Memory B cell (primary cell): ENCODE measurements at places on chromosomes 11 and 22.
A peak's percentile ranks its signal among the peaks of the same experiment; 100 is the strongest.

GRCh38 chr11:56577621-56578020 is at the start of gene OR5M10:
Gene OR5M10, minus strand, starts transcription at chr11:56577721. Its CDS starts 0 bp downstream, at chr11:56577721.
- DNase-seq, result no peak
- no peak within 1 kb of the TSS for H3K4me3 ChIP-seq
- H3K27ac ChIP-seq, result no peak within 1 kb of the TSS
- H3K27me3 ChIP-seq, result no peaks in the 10 kb centered on the region
- H3K4me1 ChIP-seq, result no peaks in the 10 kb centered on the region
- H3K36me3 ChIP-seq, result no peaks in the 10 kb centered on the region

GRCh38 chr22:27859336-27859735 is 57.8 kb upstream of the MN1 start:
- no peak for DNase-seq
- H3K4me3 ChIP-seq, result no peak overlapping the region
- no peaks in the 10 kb centered on the region for H3K27me3 ChIP-seq
- no peaks in the 10 kb centered on the region for H3K4me1 ChIP-seq
- H3K27ac ChIP-seq, result no peak overlapping the region

- H3K4me1 ChIP-seq, result peaks cover 44% of the 10 kb centered on the region
- DNase-seq, result no peak
- peak overlapping the region; percentile 85 for H3K4me3 ChIP-seq
- H3K36me3 ChIP-seq, result no peaks in the 10 kb centered on the region
- H3K27ac ChIP-seq, result peak overlapping the region; percentile 88
- no peaks in the 10 kb centered on the region for H3K27me3 ChIP-seq
Measured at GRCh38 chr11:9600166-9600565, 26.7 kb downstream of the WEE1 start.

- H3K27ac ChIP-seq, result no peak overlapping the region
- no peaks in the 10 kb centered on the region for H3K27me3 ChIP-seq
- no peak overlapping the region for H3K4me3 ChIP-seq
- no peak for DNase-seq
- H3K4me1 ChIP-seq, result peaks cover 51% of the 10 kb centered on the region
Measured at GRCh38 chr11:35105319-35106079, 33.5 kb upstream of the CD44 start.

- H3K4me3 ChIP-seq, result peak overlapping the region; percentile 86
- H3K4me1 ChIP-seq, result peaks cover 13% of the 10 kb centered on the region
- H3K27me3 ChIP-seq, result no peaks in the 10 kb centered on the region
- peaks cover 2% of the 10 kb centered on the region for H3K36me3 ChIP-seq
- DNase-seq, result no peak
- H3K27ac ChIP-seq, result peak overlapping the region; percentile 98
Measured at GRCh38 chr22:21000987-21001600, 824 bp downstream of the THAP7 start.

- H3K4me1 ChIP-seq, result peaks cover 15% of the 10 kb centered on the region
- DNase-seq, result no peak
- H3K36me3 ChIP-seq, result peaks cover under 1% of the 10 kb centered on the region
- H3K4me3 ChIP-seq, result peak overlapping the region; percentile 84
- no peaks in the 10 kb centered on the region for H3K27me3 ChIP-seq
Measured at GRCh38 chr11:64918017-64918416, 1.0 kb upstream of the ATG2A start.

DNA sequence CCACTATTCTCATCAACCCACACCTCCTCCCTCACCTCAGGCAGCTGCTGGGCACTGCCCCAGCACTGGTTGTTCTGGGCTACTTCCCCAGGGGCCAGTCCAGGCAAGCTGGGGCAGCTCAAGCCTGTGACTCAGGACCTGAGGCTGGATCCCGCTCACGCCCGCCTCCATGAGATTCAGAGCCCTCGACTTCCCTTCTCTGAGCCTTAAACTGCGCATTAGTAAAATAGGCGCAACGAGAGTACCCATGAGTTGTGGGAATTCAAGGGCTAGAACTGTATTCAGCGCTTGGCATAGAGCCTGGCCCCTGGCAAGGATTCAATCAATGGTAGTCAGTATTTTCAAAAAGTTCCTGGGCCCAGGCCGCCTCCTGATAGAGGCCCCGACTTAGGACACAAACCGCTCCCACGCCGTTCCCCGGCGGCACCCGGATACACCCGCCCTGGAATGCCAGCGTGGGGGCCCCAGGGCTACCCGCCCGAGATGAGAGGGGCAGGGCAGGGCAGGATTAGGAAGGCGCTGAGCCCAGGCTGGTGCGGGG is 723 bp upstream of the CD82 start:
- H3K4me3 ChIP-seq, result peak overlapping the region; percentile 93
- H3K27ac ChIP-seq, result peak overlapping the region; percentile 89
- H3K36me3 ChIP-seq, result peaks cover 11% of the 10 kb centered on the region
- no peaks in the 10 kb centered on the region for H3K27me3 ChIP-seq
- DNase-seq, result no peak

DNA sequence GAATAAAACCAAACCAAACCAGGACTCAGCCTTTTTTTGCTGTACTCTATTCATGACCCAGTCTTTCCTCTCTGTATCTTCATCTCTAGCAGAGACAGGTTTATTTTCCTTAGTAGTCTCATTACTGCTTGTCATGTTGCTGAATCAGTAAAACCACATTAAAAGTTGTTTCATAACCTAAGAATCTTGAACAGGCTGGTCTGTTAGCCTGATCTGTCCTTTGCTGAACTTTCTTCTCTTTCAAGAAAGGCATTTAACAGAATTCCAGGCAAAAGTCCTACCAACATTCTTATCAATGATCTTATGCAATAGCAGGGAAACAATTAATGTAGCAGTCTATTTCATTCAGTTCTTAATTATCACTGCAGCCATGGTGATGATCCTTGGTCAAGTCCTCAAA is 197.7 kb downstream of the CASP12 start:
- H3K4me3 ChIP-seq, result no peak overlapping the region
- H3K27me3 ChIP-seq, result no peaks in the 10 kb centered on the region
- H3K36me3 ChIP-seq, result no peaks in the 10 kb centered on the region
- H3K4me1 ChIP-seq, result peaks cover 17% of the 10 kb centered on the region
- no peak for DNase-seq
- H3K27ac ChIP-seq, result no peak overlapping the region

DNA sequence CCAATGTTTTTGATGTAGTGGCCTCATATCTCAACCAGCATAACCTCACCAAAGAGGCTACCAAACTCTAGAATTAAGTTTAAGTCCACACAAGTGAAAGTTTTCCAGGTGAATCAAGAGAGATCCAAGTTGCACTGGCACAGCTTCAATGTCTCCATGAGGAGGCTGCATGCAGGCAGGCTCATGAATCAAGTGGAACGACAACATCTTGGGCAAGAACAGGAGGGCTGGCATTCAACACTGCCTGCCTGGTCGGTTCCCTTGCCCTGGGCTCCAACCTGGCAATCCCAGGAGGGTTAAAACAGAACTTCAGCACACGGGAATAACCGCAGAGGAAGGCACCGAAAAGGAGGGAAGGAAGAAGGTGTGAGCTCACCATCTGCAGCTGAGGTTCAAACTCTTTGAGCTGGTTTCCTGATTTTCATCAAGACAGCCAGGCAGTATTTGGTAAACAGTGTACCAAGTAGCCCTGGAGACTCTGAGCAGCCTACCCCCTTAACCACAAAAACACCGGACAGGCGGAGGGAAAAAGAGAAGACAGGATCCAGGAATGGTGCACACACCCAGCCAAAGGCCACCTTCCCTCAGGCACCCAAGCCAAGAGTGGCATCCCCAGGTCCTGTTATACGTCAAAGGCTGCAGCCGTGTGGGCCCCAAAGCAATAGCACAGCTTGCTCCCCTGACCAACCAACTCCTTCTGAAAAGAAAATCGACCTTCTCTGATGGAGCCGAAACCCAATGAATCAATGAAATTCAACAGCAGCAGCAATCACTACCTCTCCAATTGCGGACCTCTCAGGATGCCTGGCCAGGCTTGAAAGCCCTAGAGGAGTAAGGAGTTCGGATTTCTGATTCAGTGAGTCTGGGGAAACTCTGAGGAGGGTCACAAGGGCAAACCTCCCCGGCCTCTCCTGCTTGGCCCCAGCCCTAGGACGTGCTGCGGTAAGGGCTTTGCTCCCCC is 1.3 kb downstream of the PACSIN2 start:
- no peaks in the 10 kb centered on the region for H3K27me3 ChIP-seq
- no peaks in the 10 kb centered on the region for H3K36me3 ChIP-seq
- peak overlapping the region; percentile 99 for H3K4me3 ChIP-seq
- peak; percentile 30 for DNase-seq
- H3K4me1 ChIP-seq, result peaks cover 25% of the 10 kb centered on the region

GRCh38 chr22:41243361-41243760 is 2.6 kb upstream of the CHADL start:
- no peak overlapping the region for H3K4me3 ChIP-seq
- DNase-seq, result no peak
- no peaks in the 10 kb centered on the region for H3K27me3 ChIP-seq
- H3K27ac ChIP-seq, result no peak overlapping the region

DNA sequence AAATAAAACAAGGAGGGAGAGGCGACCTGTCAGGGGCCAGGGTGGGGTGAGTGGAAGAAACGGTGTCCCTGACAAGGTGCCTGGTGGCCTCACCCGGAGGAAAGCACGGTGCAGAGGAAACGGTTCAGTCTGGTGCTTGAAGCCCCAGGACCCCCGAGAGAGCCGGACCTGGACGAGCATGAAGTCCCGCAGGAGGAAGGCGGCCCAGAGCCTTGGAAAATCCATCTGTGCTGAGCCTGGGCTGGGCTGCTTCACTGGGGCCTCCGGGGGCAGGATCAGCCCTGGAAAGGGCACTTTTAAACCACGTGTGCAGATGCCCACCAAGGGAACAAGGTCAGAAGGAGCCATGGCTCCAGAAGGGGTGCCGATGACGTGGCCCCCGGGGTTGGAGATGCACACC is 467.3 kb downstream of the OPCML start:
- H3K27me3 ChIP-seq, result peaks cover 9% of the 10 kb centered on the region
- no peak overlapping the region for H3K4me3 ChIP-seq
- no peak for DNase-seq
- no peaks in the 10 kb centered on the region for H3K36me3 ChIP-seq
- H3K4me1 ChIP-seq, result no peaks in the 10 kb centered on the region

DNA sequence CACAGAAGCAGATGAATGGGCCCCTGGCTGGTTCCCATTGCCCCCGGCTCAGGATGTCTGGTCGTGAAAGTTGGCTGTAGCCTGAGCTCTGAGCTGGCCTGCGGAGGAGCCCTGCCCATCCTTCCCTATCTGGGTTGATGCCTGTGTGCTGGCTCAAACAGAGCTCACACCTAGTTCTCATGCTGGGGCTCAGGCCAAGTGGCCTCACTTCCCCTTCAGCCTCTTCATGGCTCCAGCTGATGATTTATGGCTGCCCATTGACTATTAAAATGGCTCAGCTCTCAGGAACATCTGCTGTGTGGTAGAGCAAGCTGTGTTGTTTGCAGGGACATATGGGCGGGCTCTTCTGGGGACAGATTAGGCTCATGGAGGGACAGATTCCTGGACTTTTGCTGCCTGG is 64.7 kb downstream of the ADAMTS15 start:
- H3K36me3 ChIP-seq, result no peaks in the 10 kb centered on the region
- no peak for DNase-seq
- H3K4me1 ChIP-seq, result no peaks in the 10 kb centered on the region
- H3K27ac ChIP-seq, result no peak overlapping the region
- H3K27me3 ChIP-seq, result peaks cover 3% of the 10 kb centered on the region
- no peak overlapping the region for H3K4me3 ChIP-seq

GRCh38 chr22:26783885-26784284 is 126.5 kb downstream of the MIAT start:
- no peak overlapping the region for H3K4me3 ChIP-seq
- peaks cover 54% of the 10 kb centered on the region for H3K36me3 ChIP-seq
- H3K4me1 ChIP-seq, result peaks cover 3% of the 10 kb centered on the region
- H3K27me3 ChIP-seq, result no peaks in the 10 kb centered on the region
- no peak overlapping the region for H3K27ac ChIP-seq
- DNase-seq, result no peak

GRCh38 chr22:46634011-46634699 is 14.0 kb downstream of the GRAMD4 start:
- no peaks in the 10 kb centered on the region for H3K27me3 ChIP-seq
- H3K27ac ChIP-seq, result no peak overlapping the region
- H3K4me3 ChIP-seq, result no peak overlapping the region
- H3K4me1 ChIP-seq, result peaks cover 8% of the 10 kb centered on the region
- DNase-seq, result no peak
- H3K36me3 ChIP-seq, result peaks cover 5% of the 10 kb centered on the region

DNA sequence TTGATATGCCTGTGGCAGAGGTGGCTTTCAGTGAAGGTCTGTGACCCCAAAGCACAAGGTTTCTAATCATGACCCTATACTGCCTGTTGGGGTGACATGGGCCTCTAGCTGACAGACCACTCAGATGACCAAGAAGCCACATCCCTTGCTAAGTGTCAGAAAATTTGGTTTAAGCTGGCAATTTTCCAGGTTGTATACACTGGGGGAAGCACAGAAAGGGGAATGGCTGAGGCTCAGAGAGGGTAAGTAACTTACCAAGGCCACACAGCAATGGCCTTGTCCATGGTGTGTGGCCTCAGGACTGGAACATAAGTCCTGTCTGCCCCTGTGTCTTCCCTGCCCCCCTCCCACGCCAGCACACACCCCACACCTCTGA is 66.9 kb upstream of the PRDM11 start:
- no peak for DNase-seq
- no peaks in the 10 kb centered on the region for H3K27me3 ChIP-seq
- H3K27ac ChIP-seq, result no peak overlapping the region
- no peak overlapping the region for H3K4me3 ChIP-seq

DNA sequence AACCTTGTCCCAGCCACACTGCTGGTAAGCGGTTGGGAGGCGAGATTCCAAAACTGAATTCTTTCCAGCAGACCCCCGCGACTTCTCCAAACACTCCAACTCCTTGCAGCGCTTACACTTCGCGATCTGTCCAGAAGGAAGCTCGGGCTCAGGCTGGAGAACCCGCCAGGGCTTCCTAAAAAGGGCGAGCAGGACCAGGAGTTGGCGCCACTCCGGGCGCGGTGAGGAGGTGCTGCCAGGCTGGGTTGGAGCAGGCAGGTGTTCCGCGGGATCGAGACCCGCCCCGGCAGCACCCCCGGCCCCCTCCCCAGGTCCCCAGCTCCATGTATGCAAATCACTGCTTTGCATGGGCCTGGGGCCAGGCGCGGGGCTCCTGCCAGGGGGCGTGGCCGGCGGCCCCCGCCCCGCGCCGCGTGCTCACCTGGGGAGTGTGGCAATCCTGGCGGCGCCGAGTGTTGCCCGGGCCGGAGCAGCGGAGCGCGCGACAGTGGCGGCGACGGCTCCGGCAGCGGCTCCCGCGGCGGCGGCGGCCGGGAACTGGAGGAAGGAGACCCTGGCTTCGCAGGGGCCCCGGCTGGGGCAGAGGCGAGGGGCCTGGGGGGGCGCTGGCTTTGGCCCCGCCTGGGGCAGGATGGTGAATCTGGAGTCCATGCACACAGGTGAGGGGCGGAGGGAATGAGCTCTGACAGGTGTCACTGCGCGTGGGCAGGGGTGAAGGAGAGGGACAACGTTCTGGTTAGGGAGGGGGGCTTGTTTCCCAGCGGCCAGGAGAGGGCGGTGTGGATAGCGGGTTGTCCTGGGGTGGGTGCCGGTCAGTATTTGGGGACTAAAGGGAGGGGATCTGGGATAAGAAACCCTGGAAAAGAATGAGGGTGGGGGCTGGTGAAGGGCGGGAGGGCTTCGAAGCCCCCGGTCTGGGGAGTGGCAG is at the start of gene POU2F3:
Gene POU2F3 (plus strand): TSS at position 428 of the 928 bp plus-strand sequence. CDS start 204 bp downstream, at position 632.
- peaks cover 29% of the 10 kb centered on the region for H3K27me3 ChIP-seq
- H3K27ac ChIP-seq, result no peak within 1 kb of the TSS
- DNase-seq, result no peak
- H3K4me3 ChIP-seq, result no peak within 1 kb of the TSS
